ENCODE measurements at places on chromosomes 4 and X.

DNA sequence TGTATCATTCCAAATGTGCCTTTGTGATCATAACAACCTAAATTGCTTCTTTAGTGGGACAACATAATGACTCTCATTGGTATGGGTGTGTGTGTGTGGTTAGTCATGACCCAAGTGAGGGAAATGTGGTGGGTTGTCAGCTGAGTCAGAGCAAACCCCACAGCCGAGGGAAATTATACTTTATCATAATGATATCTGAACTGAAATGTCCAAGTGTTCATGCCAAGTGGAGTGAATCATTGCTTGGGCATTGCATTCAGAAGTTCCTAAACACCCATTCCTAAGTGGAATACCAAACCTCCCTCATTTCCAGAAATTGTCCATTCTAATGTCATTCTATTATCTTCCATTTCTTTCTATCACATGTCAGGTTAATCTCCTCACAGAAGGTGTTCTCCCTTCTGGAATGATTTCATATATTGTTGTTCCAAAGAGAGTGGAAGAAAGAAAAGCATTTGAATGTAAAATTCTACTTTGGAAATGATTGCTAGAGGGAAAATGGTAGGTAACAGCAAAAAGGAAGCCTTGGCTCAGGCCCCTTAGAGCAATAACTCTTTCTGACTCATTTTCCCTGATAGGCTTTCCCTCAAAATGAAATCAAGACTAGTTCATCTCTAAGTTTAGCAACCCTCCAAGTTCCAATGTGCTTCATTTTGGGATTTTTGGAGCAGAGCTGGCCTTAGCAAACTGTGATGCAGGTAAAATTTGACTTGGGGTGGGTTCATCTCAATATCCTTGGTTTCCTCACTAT is 230.7 kb upstream of the KCNIP4 start:
- no peak for DNase-seq

- DNase-seq = no peak
Measured at GRCh38 chr4:94534401-94535312, 82.9 kb downstream of the PDLIM5 start.

DNA sequence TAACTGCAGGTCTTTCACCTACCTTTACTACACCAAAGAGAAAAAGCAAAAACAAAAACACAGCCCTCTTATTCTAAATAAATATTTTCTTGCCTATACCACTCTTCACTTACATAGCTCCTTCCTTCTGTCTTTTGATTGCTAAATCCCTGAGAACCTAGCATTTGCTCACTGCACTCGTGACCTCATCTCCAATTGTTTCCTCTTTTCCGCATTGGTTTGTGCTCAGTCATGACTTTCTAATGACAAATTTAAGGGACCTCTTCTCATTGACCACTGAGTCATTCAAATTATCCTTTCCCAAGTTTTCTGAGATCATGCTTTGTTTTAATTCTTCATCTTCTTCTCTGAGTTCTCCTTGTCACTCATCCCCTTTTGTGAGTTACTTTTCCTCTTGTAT is 1697.1 kb downstream of the STIM2 start:
- DNase-seq = no peak

- no peak for DNase-seq
Measured at GRCh38 chr4:14262221-14262620, 634.7 kb upstream of the BOD1L1 start.

- no peak for DNase-seq
Measured at GRCh38 chrX:133493366-133493765, 78.1 kb upstream of the GPC4 start.

DNA sequence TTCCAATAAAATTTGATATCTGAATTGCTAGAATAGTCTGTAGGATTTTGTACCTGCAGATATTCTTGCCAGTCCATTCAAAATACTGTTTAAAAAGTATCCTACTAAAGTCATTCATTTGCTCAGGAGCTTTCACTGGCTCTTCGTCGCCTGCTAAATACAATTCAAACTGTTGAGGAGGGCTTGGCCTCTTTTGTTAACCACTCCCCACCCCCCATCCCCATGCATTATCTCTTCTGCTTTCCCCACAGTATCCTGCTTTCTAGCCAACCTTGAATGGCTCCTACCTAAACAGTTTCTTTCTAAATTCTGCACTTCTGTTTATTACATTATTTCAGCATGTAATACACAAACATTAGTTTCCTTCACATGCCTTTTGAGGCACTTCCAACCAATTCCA is 230.8 kb downstream of the CPE start:
- no peak for DNase-seq

- DNase-seq = no peak
Measured at GRCh38 chrX:2495595-2495994, 5.2 kb downstream of the DHRSX start.

- DNase-seq = no peak
Measured at GRCh38 chrX:100600758-100601157, 16.0 kb downstream of the TNMD start.

- DNase-seq = peak; percentile 60
Measured at GRCh38 chr4:182448281-182449151, 205.3 kb downstream of the TENM3 start.

DNA sequence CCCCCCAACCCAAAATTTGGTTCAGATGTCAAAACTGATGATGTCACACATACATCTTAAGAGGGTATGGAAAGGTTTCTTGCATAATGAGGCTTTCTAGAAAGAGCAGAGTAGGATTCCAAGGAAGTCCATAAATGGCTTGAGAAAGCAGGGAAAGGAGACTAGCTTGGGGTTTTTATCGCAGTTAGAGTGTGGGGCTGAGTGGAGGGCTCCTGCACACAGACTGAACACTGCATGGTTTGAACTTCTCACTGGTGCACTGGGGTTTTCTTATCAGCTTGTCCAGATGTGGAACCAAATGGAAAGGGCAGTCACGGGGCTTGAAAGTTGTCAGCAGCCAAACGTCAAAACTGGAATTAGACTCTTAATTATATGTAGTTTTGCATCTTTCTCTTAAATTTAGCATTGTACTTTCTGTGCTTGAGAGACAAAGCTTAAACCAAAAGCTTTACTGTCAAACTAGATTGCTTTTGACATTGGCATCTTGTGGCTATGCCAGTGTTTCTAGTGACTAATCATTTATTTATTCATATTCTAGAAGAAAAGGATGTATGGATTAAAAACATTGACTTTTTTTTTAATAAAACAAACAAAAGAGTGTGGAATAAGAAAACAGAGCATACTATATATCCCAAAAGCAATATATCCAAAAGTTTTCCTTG is 78.3 kb upstream of the STIM2 start:
- no peak for DNase-seq

GRCh38 chrX:147072747-147073146 is 258.2 kb upstream of the CXorf51A start:
- no peak for DNase-seq

DNA sequence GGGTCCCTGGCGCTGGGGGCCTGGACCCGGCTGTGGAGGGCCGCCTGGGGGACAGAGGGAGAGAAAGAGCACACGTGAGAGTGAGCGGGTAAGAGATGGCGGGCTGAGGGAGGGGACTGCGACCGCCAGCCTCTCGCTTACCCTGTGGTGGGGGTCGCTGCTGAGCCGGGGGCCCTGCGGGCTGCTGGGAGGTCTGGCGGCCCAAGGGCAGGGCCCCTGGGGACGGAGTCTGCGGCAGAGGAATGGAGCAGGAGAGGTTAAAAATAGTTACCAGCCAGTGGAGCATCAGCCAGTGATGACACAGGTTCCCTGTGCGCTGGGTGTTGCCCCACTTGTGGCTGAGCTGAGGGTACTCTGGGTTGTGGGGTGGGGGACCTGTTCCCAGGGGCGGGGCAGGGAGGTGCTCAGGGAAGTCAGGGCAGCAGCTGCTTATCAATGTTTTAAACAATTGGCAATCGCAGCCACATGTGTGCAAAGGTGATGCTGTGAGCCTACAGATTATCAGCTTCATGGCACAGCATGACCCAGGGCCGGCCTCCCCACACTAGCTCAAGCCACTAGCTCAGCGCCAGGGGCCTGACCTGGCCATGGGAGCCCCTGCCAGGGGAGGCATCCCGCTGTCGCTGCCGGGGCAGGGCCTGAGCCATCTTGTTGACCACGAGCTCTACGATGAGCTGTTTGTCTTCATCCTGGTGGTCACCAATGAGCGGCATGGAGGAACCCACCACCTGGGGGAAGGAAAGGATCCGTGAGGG is 7.5 kb upstream of the TIMP1 start:
- DNase-seq = no peak

GRCh38 chr4:76950956-76951671 is 1.6 kb downstream of the SEPTIN11 start:
- DNase-seq = peak; percentile 13

GRCh38 chr4:114312338-114312737 is 286.3 kb upstream of the UGT8 start:
- DNase-seq = no peak

DNA sequence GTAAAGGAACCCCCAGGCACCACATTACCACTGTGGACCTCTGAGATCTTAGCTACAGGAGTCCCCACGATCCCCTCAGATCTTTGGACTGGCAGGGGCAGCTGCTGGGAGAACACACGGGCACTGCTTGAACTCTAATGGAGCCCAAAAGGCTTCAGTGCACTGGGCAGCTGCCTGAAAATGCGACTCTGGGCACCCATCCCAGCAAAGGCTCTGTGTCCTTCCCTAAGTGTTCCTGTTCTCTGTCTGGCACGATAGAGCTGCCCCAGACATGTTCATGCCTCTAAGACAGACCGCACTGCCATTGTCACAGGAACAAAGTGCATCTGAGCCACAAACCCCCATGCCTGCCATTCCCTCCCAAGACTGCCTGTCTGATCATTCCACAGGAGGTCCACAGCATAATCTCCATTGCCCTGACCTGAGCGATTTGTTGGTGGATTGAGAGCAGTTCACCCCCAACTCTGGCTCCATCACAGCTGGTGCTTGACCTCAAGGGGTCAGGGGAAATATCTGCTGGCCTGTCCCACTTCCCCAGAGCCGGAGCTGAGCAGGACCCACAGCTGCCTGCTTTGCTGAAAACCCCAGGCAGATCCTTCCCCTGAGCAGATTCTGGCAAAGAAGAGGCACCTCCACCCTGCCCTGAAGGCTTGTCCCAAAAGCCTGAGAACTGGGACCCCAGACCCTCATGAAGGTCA is 436.0 kb upstream of the INTU start:
- no peak for DNase-seq

GRCh38 chrX:151398346-151398745 is 1.3 kb downstream of the VMA21 start:
- no peak for DNase-seq

DNA sequence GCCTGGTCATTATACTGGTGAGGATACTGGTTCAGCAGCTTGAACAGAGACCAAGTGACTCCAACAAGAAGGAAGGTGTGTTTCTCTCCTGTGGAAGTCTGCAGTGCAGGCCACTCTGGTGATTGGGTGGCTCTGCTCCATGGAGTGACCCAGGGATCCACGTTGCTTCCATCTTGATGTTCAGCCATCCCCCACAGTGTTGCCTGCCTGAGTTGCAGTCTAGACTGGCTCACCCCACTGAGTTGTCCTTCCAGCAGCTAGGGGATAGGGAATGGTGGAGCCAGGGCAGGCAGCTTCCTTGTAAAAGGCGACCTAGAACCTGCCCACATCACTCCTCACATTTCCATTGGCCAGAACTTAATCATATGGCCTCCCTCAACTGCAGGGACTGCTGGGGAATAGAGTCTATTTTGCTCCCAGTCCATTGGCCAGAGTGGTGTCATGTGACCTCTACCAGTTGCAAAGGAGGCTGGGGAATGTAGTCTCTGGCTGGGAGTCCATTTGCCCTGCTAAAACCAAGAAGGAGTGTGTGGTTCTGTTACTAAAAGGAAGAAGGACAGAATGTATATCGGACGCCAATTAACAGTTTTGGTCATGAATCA is 8.0 kb downstream of the MAN2B2 start:
- DNase-seq = peak; percentile 19

DNA sequence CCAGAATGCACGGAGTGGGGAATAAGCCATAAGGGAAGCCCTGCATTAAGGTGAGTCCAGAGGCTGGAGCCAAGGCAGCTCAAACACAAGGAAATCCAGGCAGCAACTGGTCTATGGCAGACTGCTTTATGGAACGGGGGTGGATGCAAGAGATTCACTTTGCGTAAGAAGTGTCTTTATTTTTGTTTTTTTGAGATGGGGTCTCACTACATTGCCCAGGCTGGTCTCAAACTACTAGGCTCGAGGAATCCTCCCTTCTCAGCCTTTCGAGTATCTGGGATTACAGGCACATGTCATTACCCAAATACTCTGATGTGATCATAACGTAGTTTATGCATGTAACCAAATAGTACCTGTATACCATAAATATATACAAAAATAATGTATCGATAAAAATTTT is 199.5 kb downstream of the MAML3 start:
- DNase-seq = no peak

DNA sequence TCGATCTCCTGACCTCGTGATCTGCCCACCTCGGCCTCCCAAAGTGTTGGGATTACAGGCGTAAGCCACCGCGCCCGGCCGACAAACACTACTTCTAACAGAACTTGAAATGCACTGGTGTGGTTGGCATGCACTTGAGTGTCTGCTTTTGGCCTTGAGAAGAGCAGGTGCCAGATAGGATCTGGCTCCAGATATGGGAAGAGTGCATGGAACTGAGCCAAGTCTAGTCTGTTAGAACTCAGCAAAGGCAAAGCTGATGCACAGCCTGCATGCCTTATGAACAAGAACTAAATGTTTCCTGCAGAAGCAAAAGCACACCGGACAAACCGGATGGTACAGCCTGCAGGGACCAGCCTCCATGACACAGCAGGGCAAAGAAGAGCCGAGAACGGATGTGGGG is 35.1 kb upstream of the TBL1X start:
- no peak for DNase-seq

DNA sequence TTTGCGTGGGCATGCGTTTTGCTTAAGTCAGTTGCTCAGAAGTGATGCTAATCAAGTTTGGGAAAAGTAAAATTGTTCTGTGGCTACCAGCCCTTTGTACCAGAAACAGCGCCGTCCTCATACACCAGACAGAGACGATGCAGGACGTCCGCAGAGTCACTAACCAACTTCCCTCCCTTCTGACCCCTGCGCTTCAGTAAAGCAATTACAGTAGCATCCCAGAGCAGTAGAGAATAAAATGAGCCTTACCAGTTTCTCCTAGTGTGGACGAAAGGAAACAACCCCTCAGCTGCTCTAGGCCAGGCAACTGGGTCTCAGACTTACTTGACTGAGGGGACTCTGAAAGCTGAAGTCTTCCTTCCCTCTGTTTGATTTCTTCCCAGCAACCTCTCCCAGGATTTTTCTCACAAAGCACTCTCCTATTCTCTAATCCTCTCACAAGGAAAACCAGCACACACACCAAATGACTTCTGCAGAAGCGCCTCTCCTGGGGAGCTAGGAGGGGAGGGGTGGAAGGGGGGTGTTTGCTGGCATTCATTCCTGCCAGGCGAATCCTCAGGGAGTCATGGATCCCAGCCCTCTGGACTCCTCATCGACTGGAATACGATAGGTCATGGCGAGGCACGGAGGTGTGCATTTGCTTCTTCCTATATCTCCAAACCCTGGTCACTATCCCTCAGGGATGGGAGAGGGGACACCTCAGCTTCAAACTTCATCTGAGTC is 56.0 kb upstream of the MID1 start:
- DNase-seq = no peak

DNA sequence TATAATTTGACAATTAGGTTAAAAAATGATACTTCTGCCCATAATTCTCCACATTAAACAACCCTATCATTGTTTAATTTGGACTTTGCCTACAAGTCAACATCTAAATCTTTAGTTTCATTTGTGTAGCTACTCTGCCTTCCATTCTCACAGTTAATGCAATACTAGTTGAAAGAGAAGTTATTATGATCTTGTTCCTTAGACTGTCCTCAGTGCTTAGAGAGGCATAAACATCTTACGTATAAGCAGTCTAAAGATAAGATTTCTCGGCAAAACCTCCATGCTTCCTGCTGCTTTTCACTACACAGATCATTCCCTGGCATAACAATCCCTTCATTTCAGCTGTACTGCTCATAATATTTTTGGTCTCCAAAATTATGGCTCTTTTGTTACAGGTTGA is 105.1 kb upstream of the CAMK2D start:
- DNase-seq = no peak

All from activated CD4-positive, alpha-beta T cell treated with anti-CD3 and anti-CD28 coated beads for 48 hours (primary cell).